ENCODE measurements at places on chromosomes 1 and 21.

DNA sequence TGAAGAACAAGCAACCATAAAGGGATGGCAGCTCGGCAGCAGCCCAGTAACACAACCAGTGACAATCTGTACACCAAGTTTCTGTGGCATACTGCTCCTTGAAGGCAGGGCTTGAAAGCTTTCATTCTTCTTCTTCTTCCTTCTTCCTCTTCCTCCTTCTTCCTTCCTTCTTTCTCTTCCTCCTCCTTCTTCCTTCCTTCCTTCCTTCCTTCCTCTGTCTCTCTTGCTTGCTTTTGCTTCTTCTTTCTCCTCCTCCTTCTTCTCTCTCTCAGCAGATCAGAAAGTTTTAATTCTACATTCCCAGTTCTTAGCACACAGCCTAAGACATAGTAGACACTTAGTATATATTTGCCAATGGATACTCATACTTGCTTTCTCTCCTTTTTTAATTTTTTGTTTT is 95.9 kb downstream of the GLUL start:
- H3K27ac ChIP-seq, result no peak overlapping the region
- no peak overlapping the region for H3K4me3 ChIP-seq
- no peak for DNase-seq

GRCh38 chr1:63122079-63122478 is 200.3 kb upstream of the FOXD3 start:
- H3K36me3 ChIP-seq, result no peaks in the 10 kb centered on the region
- no peak overlapping the region for H3K4me3 ChIP-seq
- H3K27ac ChIP-seq, result no peak overlapping the region

- no peak overlapping the region for H3K27ac ChIP-seq
- H3K4me3 ChIP-seq, result no peak overlapping the region
- DNase-seq, result no peak
- H3K36me3 ChIP-seq, result no peaks in the 10 kb centered on the region
- no peaks in the 10 kb centered on the region for H3K4me1 ChIP-seq
These were observed 34.7 kb upstream of the TNFRSF1B start for GRCh38 chr1:12132078-12132477.

- no peak overlapping the region for H3K4me3 ChIP-seq
- peak overlapping the region; percentile 39 for H3K27ac ChIP-seq
- no peaks in the 10 kb centered on the region for H3K27me3 ChIP-seq
- peak; percentile 77 for DNase-seq
- H3K36me3 ChIP-seq, result no peaks in the 10 kb centered on the region
These were observed 164.4 kb upstream of the DPT start for GRCh38 chr1:168893359-168893801.

- no peak overlapping the region for H3K27ac ChIP-seq
- H3K4me3 ChIP-seq, result no peak overlapping the region
- no peaks in the 10 kb centered on the region for H3K36me3 ChIP-seq
- H3K27me3 ChIP-seq, result no peaks in the 10 kb centered on the region
These were observed 85.1 kb upstream of the RHOU start for GRCh38 chr1:228650141-228650540.

All from uterus (tissue), 4 donors.